ENCODE measurements at places on chromosomes 2 and 18.

- DNase-seq, result no peak
Observed at GRCh38 chr18:38957736-38958135, 1392.1 kb upstream of the CELF4 start.

DNA sequence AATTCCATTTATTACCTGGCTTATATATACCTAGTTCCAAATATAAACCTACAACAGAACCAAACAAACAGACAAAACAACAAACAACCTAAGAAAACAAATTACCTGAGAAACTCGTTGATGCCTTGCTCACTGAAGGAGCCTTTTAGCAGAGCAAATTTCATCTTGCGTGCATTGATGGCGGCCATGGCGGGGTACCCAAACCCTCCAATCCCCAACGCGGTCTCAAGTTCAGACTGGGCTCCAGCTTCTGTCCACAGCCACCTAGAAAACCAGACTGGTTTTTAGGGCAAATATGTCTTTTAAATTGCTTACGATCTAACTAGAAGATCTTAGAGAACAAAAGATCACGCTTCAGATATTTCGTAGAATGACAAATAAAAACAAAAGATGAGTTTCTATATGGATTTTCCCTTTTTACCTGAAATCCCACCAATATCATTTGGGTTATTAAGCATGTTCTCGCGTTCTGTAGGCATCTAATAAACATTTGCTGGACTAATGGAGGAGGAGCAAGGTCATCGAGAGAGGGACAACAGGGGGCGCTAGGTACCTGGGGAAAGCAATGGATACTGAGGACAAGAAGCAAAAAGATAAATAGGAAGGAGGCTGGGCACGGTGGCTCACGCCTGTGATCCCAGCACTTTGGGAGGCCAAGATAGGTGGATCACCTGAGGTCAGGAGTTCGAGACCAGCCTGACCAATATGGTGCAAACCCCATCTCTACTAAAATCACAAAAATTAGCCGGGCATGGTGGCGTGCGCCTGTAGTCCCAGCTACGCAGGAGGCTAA, 25.2 kb downstream of the PDIA6 start:
- DNase-seq, result peak; percentile 58

GRCh38 chr2:143964891-143965290, 555.0 kb downstream of the ZEB2 start:
- no peak for DNase-seq

GRCh38 chr2:219155054-219155644, 5.5 kb downstream of the NHEJ1 start:
- no peak for DNase-seq

DNA sequence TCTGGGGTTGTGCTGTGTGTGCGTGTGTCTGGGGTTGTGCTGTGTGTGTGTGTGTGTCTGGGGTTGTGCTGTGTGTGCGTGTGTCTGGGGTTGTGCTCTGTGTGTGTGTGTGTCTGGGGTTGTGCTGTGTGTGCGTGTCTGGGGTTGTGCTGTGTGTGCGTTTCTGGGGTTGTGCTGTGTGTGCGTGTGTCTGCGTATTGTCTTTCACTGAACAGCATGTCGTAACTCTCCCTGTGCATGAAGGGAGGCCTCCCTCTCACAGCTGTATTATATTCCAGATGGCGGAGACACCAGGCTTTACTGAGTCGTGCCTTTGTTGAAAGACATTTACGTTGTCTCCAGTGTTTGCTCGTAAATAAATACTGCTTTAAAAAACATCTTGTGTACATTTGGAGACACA, 5.9 kb downstream of the ACKR3 start:
- DNase-seq, result no peak

DNA sequence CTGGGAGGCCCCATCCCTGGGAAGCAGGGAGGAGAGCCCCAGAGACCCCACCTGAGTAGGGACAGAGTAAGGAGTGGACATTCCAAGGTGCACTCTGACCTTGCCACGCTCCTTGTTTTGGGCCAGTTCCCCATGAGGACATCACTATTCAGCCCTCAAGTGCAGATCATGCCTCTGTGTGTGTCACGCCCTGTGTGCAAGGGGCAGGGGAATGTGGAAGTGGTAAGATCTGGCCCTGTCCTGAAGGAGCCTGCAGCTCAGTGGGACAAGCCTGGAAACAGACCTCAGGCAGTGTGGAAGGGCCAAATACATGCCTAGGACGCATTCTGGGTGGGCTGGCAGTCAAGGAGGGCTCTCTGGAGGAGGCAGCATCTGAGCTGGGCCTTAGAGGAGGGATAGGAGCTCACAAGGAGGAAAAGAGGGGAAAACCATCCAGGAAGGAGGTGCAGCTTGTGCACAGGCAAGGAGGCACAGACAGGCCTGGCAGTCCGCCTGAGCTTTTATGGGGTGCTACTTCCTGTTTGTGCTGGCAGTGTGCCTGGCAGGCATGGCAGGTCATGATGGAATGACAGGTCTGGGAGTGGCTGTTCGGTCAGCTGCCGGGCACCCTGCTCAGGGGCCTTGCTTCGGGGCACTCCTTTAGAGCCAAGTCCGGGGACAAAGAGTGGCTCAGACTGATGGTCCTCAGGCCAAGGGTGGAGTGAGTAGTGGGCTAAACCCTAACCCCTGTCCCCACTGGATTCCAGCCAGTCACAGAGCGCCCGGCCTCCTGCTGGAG, 3.3 kb downstream of the KLHL30 start:
- DNase-seq, result no peak

DNA sequence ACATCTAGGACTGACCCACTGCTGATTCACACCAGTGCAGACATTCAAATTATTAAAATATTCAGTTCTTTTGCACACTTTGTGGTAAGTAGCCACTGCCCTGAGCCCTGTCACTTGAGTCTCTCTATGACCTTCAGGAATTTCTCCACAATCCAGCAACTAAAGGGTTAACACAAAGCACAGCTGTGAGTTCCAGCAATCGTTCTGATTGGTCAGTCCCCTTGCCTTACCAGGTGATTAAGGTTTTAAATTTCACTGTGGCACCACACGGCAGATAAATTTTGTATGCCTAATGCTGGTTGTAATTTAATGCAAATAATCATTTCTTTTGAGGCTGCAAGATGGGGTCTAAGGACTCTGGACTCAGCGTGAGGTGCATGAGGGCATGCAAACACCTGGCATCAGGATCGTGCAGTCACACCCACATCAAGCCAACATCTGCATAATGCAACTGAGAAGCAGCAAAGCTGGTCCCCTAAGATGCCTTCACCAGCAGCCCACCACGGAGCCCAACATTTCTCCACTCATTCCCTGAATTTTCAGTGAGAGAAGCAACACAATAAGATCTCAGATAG, 36.6 kb downstream of the SLC14A1 start:
- DNase-seq, result no peak

GRCh38 chr2:10668402-10669012, 21.3 kb downstream of the NOL10 start:
- DNase-seq, result no peak

- no peak for DNase-seq
Observed at GRCh38 chr2:8935982-8936381, 67.5 kb downstream of the MBOAT2 start.

DNA sequence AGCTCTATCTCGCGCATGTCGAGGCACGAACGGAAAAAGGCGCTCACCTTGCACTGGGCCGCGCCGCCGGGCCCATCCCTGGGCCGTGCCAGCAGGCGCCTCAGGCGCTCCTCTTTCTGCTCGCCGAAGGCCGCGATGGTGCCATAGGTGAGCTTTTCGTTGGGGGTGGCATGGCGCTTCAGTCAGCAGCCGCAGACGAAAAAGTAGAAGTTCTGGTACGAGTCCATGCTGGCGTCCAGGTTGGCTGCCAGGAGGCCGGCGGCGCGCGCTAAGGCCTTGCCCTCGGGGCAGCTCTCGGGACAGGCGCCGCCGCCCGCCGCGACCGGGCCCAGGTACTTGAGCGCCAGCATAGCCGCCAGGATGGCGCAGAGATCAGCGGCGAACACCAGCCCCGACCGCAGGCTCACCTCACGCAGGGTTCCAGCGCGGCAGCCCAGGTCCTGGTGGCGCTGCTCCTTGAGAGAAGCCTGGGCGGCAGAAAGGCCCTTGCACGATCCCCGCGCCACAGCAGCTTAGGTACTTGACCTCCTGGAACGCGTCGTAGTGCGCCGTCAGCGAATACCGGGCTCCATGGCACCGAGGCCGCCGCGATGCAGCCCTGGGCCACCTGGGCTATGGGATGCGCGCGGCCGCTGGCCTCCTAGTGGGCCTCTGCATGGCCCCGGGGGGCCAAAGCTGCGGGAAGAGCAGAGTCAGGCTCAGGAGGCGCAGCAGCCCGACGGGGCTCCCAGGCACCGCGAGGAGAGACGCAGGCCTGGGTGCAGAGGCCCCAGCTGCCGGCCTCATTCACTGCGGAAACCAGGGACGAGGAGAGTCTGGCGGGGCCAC, 12.8 kb downstream of the ALPG start:
- peak; percentile 71 for DNase-seq

DNA sequence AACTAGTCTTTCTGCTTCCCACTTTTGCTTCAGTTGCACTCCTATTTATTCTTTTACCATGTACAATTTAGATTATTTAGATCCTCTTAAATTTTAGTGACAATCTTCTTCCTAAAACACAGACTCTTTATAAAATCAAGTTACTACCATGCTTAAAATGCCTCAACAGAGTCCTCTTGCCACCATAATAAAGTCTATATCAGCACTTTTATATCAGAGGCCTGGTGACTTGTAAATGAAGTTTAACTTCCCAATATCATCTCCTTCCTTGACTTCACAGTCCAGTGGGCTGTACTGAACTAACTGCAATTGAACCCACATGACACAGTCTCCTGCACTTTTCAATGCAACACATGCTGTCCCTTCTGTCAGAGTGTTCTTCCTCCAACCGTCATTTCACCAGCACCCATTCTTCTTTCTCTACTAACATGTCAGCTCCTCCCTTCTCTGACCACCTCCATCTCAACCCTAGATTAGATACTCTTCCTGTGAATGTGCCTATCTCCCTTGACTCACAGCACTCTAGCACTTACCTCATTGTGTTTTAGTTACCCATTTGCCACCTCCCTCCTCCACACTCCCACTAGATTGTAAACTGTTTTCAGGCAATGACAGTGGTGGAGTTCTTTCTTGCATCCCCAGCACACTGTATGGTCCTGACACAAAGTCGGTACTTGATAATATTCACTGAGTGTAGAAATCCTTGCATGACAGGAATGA, 414.9 kb downstream of the SATB2 start:
- no peak for DNase-seq

- DNase-seq, result no peak
Observed at GRCh38 chr2:127407091-127407490, 11.1 kb upstream of the PROC start.

- DNase-seq, result no peak
Observed at GRCh38 chr18:64785686-64786085, 636.8 kb upstream of the LINC00305 start.

- DNase-seq, result peak; percentile 98
Observed at GRCh38 chr2:40434731-40435271, 17.1 kb downstream of the SLC8A1 start.

- no peak for DNase-seq
Observed at GRCh38 chr2:226802573-226802972, 3.0 kb upstream of the IRS1 start.

DNA sequence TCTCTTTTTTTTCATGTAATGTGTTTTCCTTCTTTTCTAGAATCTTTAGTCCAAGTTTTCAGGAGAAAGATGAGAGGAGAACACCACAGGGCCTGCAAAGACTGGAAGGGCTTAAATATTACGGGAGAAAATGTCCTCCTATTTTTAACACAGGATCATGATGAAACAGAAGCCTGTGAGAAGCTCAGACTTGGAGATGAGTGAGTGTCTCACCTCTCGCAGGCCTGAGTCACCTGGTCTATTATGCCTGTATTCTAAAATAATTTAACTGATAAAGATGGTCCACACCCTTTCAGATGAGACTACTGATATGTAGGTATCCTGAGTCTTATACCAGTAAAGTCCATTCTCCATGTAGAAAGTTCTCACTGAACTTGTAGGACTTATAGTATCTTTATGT, 143.2 kb downstream of the EPHA4 start:
- no peak for DNase-seq

GRCh38 chr2:208228476-208228875, 26.4 kb downstream of the IDH1 start:
- no peak for DNase-seq

- DNase-seq, result no peak
Observed at GRCh38 chr2:194709840-194710239, 947.2 kb upstream of the SLC39A10 start.

- no peak for DNase-seq
Observed at GRCh38 chr2:15348636-15349035, 212.5 kb downstream of the NBAS start.

DNA sequence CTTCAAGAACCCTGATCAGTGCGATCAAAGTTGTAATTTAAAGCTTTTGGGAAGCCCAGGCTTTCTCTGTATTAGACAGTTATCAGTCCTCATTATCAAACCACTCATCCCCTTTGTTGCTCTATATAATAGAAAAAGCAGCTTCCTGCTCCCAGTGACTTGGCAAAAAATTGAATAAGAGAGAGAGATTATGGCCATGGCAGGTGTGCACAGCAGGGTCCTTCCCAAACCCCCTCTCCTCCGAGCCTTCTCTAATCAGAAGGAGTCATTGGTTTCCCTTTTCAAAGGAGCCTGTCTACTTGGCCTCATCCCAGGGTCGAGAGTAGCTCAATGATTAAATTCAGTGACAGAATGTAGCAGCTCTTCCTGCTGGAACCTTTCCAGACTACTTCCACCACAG, 81.5 kb downstream of the SEMA4F start:
- DNase-seq, result no peak

DNA sequence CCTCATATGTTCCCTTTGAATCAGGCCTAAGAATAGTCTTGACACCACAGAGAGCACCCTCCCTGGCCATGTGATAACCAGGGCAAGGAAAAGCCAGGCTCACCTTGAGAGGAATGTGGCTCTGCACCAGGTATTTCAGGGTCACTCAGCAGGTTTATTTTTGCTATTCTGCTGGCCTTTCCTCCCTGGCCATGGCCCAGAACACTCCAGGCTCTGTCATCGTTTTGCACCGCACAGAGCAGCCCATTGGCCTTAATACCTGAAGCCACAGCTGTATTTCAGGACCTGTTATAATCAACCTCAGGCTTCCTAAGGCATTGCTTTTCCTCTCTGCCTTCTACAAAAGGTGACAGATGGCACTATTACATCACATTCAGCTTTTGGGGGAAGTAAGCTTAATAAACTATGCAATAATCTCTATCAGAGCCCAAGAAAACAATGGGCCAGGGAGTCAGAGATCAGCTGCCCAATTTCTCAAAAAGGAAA, 668.3 kb downstream of the IRS1 start:
- DNase-seq, result no peak

- no peak for DNase-seq
Observed at GRCh38 chr18:7629416-7629815, 62.3 kb downstream of the PTPRM start.

DNA sequence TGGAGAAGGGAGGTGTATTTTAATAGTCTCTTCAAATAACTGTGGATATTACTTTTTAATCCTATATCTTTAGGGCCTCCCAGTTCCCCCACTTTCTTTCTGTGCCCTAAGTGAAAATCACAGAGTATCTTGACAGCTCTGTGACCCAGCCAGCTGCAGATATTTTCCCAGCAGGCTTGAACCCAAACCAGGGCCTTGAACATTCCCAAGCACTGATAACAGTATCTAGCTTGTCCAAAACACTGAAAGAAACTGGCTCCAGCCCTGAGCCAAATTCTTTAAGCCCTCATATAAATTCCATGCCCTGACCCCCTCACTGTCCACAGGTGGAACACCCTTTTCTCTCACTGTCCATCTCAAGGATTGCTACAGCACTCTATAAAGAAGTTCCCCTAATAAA, 388.1 kb upstream of the CHAC2 start:
- DNase-seq, result peak; percentile 53
